ENCODE measurements at places on chromosomes 16 and 17.

DNA sequence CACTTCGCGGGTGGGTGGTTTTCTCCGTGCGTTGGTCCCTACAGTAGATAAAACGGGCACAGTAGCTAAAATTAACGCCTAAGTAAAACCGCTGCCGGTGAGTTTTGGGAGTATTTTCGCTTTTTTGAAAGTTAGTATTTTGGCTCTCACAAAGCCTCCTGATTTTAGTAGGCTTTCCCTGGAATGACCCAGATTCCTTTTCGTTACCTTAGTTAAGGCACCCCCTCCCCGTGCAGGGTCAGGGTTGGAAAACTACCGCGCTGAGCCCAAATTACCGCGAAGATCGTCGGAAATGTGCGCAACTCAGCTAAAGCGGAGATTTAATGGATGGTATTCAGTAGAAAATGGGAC is 28.3 kb upstream of the ST6GALNAC1 start:
- no peak for DNase-seq

DNA sequence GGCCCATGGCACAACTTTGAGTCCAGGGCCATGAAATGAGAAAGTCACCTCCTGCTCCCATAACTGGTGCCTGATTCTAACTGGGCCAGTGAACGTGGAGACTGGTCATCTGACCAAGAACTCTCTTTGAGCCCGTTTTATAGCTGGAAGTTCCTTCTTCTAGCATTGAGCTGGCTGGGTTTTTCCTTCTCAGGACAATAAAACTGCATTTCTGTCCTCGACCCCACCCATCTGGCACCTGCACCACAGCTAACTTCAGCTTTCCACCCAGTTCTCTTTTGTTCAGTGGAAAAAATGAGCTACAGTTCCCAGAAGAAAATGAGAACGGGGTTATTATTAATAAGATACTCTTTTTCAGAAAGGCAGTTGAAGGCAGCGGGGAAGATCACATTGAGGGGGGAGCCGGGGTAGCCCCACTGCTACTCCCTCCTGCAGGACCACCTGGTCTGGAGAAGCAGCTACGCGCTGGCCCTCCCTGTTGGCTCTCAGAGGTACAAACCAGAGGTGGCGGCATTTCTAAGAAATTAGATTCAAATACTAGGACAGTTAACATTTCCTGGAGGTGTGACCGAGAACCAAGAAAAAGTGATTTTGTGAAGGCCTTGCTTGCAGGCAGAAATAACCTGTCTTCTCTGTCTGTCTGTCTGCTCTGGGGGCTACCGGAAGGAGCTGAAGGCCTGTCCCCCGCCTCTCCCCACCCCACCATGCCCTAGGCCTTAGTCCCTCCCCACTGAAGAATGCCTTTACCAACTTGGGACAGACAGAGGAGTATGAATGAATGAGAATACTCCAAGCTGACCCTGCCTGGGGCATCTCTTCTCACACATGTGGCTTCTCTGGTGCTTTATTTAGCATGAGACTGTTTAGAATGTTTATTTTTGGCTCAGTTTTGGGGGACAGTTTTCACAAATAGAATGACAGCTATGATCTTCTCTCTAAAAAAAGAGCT is 123.9 kb downstream of the XYLT1 start:
- peak; percentile 76 for DNase-seq

- DNase-seq = no peak
Observed at GRCh38 chr17:60646701-60647100, 30.9 kb upstream of the BCAS3 start.

- no peak for DNase-seq
Observed at GRCh38 chr17:64260886-64261285, 2.2 kb downstream of the TEX2 start.

DNA sequence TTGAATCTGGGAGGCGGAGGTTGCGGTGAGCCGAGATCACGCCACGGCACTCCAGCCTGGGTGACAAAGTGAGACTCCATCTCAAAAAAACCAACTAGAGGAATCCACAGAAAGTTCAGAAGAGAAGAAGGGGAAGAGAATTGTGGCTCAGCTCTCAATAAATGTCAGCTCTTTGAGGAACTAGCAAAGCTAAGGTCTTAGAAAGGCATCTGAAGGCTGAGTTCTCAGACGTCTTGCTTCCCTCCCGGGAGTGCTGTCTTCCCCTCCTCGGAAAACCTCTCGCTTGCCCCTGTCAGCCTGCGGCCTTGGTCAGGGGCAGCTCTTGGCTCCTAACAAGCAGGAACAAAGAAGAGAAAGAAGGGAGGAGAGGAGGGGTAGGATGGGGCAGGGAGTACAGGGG is 5.3 kb downstream of the SHPK start:
- DNase-seq = no peak

GRCh38 chr16:79647586-79647985 is 47.0 kb upstream of the MAF start:
- no peak for DNase-seq

GRCh38 chr17:42315402-42316156 is 27.3 kb downstream of the STAT5A start:
- DNase-seq = no peak

- DNase-seq = no peak
Observed at GRCh38 chr16:17555176-17555575, 84.4 kb upstream of the XYLT1 start.

- no peak for DNase-seq
Observed at GRCh38 chr17:51132964-51133319, 12.3 kb upstream of the SPAG9 start.

- DNase-seq = no peak
Observed at GRCh38 chr17:73137376-73137775, 27.4 kb upstream of the SSTR2 start.

GRCh38 chr16:80355335-80355734 is 185.5 kb upstream of the DYNLRB2 start:
- no peak for DNase-seq

DNA sequence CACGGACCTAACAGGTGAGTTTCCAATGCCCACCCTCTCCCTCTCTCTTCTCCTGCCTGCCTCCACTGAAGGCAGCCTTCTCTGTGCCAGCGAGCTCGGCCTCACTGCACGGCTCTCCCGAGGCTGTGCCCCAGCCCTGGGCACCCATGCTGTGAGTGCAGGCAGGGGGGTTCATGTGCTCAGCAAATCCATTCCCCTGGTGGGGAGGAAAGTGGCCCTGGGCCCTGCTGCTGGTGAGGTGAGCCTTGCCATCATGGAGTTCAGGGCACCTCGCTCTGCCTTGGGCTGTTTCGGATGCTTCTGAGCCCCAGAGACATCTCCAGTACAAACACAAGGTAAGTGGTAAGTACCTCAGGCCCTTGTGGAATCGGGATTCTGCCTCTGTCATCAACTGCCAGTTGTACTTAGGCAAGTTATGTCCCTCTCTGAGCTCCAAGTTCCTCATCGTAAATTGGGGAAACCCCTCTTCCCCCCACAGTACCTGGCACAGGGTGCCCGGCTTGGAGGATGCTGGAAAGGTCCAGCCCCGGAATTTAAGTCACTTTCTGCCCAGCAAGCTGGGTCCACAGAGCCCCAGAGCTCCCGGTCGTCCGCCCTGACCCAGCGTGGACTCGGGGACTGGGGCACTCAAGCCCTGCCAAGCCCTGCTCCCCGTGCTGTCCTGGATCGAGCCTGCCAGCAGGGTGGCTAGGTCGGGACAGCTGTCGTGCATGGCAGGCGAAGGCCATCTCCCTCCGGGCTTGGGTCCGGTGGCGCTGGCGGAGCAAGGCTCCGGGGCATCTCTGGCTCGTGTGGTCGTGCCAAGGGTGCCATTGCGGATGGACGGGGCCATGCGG is 684 bp upstream of the NUDT16L1 start:
- DNase-seq = peak; percentile 43

GRCh38 chr17:39648616-39649366 is 11.8 kb downstream of the STARD3 start:
- no peak for DNase-seq

GRCh38 chr17:66751771-66752170 is 83.1 kb upstream of the CACNG5 start:
- no peak for DNase-seq

DNA sequence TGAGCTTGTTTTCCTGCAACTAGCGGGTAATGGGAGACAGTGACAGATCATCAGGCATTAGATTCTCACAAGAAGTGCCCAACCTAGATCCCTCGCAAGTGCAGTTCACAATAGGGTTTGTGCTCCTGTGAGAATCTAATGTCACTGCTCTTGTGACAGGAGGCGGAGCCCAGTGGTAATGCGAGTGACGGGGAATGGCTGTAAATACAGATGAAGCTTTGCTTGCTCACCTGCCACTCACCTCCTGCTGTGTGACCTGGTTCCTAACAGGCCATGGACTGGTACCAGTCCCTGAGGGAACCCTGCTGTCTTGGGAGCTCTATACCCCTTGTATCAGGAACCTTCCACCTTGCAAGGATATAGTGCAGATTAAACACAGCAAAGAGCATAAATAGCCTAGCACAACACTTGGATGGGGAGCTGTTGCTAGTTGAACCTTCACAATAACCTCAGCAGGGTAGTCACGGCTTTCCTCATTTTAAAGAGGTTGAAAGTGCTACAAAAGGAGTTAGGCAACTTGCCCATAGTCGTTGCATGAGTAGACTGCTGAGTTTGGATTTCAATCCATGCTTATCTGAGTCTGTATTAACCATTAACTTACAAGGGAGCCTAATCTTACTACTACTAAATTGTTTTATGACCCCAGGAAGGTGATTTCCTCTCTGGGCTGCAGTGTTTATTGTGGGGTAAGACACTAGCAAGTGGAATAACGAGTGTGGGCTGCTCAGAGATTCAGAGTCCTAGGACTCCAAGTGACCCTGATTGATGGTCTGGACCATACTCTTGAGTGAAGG is 156.6 kb upstream of the ZFHX3 start:
- no peak for DNase-seq

- DNase-seq = no peak
Observed at GRCh38 chr17:9195961-9196670, 174.8 kb downstream of the NTN1 start.

DNA sequence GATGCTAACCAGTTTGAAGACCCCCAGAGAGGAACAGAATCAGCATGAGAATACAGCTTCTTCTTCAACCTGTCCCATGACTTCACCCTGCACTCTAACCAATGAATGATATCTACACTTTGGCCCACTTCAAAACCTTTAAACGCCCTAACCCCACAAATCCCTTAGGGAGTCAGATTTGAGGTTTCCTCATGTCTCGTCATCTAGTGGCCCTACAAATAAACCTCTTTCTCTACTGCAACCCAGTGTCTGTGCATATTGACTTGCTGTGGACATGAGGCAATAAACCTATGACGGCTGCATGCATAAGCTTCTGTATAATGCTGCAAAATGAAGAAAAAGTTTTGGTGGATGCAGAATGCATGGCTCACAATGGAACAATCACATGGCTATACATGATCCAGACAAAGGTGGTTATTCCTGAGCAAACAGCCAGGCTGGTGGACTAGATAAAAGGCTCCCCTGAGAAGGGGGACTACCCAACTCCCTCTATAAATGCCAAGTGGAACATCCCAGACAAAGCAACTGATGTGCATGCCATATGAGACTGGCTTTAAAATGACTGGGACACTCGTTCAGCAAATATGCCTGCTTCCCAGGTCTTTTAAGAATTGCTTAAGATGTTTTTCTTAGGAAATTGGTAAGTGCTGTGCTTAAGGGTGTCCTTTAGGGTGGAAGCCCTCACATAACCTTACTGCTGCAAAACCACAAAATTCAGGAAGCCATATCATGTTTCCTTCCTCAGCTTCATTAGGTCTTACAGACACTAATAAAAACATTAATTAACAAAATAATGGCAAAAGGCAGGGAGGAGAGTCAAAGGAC is 12.2 kb downstream of the N4BP1 start:
- DNase-seq = no peak

DNA sequence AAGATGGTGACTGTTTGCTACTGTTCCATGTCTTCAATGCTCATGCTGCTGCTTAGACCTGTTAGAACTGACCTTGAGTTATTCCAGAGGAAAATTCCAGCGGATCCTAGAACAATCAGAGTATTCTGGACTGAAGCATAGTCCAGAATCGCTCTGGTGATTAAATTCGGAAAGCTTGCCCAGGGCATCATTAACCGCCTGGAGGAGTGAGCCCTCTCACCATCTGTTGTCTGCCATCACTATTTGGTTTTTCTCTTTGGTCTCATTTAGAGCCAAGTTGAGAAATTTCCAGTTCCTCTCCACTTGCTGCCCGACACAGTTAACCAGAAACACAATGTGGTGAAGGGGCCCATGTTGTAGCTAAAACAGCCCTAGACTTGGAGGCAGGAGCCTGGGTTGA is 104.1 kb downstream of the BMERB1 start:
- DNase-seq = no peak

- no peak for DNase-seq
Observed at GRCh38 chr17:80269405-80269807, 8.8 kb downstream of the RNF213 start.

DNA sequence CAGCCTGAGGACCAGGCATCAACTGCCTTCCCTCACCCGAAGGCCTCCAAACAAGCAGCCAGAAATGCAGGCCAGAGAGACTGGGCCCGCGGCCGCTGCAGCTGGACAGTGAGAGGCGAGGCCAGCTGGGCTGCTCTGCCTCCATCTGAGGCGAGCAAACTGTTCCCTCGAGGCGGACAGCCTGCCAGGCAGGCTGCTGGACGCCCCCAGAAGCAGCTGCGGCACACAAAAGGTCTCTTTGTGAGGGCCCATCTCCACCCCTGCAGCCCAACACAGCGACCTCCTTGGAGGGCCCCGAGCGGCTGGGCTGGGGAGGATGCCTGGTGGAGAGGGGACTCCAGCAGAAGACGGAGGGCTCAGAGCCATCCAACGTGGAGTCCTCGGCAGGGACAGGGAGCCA is 4.7 kb downstream of the CORO7 start:
- DNase-seq = peak; percentile 85

- DNase-seq = no peak
Observed at GRCh38 chr17:51860954-51861561, 297.5 kb downstream of the CA10 start.

DNA sequence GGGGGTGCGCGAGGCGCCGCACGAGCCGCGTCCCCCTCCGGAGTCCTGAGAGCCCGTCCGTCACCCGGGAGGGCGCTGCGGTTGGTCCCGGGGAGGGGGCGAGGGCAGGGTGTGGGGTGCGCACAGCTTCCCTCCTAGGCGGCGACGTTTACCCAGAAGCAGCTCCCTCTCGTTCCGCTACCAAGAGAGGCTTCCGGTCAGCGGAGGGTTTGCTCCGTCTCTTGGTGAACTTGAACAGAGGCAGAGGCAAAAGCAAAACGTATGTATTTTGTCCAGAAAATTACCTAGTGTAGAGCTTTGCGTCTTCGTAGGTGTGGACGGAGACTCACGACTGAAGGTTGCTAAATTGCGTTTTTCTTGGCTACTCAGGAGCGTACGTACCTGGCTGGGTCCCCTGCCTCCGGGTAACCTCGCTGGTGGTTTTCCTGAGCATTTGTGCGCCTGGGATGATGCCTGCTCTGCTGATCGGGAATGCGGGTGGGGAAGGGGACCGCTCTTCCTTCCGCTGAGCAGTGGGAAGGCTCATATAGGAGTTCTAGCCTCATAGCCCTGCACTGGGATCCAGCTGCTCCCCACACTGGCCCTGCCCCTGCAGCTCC is 833 bp downstream of the WSCD1 start:
- DNase-seq = no peak

- DNase-seq = no peak
Observed at GRCh38 chr16:81880816-81881215, 101.7 kb downstream of the PLCG2 start.

GRCh38 chr17:33055746-33056145 is 64.1 kb downstream of the SPACA3 start:
- DNase-seq = no peak

- DNase-seq = no peak
Observed at GRCh38 chr16:27515874-27516353, 33.8 kb downstream of the GTF3C1 start.
